Activated CD4-positive, alpha-beta T cell treated with anti-CD3 and anti-CD28 coated beads for 36 hours (primary cell): ENCODE measurements at places on chromosomes 5 and 9.

DNA sequence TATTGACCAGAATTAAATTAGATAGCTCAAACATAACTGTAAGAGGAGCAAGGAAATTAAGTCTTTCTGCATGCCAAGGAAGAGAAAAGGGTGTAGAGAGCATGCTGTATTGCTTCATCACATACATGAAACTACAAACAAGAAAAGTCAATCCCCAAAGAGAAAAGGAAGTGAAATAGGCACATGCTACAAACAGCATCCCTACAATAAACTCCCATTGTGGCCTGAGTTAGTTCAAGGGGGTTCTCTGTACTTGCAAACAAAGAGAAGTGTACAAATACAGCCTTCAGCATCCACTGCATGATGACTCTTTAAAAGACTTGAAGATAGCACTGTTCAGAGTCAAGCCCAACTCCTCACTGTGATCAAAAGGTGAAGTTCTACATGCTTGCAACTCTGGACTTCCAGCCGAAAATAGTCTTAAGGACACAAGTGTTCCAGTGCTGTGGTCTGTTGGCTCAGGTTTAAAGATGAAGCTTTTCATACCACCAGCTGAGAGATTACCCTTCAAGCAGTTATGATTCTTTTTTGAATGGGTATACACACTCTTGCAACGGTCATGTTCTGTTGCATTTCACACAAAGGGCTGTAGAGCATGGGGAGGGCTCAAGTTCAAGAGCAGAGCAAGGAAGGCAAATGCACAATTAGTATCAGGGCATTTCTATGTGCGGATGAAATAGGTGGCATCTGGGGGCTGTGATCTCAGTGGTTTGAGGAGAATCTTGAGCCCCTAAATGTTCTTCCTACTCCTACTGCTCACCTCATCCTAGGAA, 534.5 kb downstream of the EBF1 start:
- DNase-seq, result no peak

DNA sequence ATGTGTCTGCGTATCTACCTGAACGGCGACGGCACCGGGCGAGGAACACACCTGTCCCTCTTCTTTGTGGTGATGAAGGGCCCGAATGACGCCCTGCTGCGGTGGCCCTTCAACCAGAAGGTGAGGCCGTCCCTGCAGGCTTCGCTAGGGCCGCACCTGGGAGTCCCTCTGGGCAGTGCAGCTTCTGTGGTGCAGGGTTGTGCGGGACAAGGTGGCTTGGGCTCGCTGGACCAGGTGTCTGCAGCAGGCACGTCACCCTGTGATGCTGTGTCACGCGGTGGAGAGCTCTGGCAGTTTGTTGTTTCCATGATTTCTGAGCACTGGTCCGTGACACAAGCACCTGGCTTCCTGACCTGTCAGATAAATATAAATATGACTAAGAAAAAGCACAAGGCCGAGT, 20.7 kb downstream of the FBXW5 start:
- no peak for DNase-seq

DNA sequence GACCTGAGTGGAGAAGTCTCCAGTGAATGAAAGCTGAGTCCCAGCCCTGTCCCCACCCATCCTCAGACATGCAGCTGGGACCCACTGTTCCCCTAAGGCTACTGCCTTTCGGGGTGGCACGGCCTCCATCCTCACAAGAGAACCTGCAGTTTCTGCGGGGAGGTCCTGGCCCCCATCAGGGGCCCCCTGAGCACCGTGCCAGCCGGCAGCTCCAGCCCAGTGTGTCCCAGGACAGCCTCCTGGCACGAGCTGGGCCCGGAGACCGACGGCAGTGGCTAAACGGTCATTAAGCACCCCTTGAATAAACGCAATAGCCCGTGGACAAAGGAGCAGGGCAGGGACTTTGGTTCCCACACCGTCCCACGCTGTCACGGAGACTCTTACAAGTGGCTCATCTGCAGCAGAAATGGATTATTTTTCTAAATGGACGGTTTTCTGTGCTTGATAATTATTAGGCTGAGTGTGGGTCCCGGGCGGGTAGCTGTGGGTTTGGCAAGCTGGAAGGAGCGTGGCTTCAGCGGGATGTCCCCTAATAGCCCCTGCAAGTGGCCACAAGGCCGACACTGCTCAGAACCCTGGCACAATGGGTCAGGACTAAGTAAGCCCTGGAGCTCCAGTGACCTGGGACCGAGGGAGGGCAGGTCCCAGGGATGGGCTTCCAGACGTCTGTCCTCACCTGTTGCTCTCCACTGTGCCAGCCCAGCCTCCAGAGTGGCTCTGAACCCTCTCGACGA, 17.4 kb downstream of the FAM78A start:
- DNase-seq, result no peak

GRCh38 chr5:180548563-180548962, 42.7 kb downstream of the SCGB3A1 start:
- no peak for DNase-seq

DNA sequence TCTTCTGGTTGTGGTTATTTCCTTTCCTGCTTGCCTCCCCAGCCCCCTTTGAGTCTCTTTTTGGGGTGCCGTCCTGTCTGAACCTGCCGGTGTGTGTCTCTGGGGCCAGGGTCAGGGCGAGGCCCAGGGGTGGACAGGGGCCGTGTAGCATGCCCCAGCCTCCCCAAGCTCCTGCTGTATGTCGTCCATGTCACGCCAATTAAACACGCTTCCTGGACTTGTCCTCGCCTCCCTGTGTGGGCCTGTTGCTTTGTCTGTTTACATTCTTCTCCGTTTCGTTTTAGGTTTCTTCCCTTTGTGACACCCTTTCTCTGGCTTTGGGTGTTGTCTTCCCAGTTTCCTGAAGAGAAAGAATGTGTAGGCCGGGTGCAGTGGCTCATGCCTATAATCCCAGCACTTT, 28.5 kb upstream of the HMCN2 start:
- DNase-seq, result no peak

- peak; percentile 51 for DNase-seq
These were observed 1.8 kb downstream of the MARCHF6 start for GRCh38 chr5:10355071-10355889.
